Activated CD4-positive, alpha-beta T cell treated with anti-CD3 and anti-CD28 coated beads for 1 hour (primary cell): ENCODE measurements at places on chromosomes 1 and 21.

DNA sequence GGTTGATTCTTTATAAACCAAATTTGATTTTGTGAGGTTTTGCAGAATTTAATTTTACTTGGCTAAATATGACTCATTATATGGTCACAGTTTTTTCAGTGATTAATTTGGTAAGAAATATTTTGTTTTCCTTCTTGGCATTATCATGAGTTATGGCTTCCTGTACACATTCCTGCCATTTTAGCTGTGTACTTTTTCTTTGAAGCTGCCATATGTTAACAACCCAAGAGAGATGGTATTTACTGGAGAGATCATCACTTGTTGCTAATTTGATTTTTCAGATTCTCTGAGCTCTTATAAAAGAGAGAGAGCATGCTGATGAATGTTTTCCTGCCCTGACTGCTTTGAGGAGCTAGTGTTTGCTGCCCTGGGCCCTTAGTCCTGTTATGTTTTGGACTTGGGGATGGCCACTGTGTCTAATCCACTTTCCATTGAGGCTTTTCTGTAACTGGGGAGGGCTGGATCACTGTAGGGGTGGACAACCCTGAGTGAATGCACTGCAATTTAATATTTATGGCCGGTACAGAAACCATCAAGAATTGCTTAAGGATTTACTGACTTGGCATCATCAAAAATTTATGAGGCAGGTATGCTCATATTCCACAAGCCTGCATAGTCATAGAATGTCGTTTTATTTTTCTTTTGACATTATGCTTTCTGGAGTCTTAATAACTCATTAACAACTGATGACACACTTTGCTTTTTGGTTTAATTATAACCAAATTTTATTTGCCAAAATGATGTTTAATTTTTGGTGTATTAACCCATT lies 200.9 kb downstream of the DISC1 start:
- no peak for DNase-seq

DNA sequence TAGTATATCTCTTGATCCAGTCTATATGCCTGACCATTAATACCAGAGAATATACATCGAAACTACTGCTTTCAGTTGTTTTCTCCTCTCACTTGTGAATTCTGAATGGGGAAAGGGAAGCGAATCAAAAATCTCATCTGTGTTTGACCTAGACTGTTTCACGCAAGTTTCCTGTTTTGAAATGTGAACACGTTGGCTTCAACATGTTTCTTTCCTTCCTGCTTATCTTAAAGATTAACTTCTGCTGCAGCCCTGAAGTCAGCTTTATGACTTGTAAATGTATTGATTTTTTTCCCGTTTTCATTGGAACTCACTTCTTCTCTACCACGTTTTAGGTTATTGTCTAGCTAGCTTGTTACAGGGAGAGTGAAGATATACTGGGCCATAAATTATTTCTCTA lies 49.9 kb downstream of the SNX27 start:
- DNase-seq = no peak

DNA sequence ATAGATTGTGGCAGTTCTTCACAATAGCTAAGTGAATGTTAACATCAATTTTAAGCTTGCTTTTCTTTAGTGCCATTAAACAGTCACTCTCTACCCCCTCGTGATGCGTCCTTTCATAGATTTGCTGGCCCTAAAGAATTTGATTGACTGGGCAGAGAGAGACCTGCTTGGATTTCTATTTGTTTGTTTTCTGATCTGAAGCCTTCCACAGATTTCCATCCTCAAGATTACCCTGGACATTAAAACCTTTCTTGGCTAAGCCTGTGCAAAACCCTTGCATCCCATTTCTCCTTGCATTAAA lies 17.8 kb downstream of the C1orf21 start:
- no peak for DNase-seq

- DNase-seq = no peak
These were observed 6.1 kb downstream of the SRM start for GRCh38 chr1:11053758-11054137.

DNA sequence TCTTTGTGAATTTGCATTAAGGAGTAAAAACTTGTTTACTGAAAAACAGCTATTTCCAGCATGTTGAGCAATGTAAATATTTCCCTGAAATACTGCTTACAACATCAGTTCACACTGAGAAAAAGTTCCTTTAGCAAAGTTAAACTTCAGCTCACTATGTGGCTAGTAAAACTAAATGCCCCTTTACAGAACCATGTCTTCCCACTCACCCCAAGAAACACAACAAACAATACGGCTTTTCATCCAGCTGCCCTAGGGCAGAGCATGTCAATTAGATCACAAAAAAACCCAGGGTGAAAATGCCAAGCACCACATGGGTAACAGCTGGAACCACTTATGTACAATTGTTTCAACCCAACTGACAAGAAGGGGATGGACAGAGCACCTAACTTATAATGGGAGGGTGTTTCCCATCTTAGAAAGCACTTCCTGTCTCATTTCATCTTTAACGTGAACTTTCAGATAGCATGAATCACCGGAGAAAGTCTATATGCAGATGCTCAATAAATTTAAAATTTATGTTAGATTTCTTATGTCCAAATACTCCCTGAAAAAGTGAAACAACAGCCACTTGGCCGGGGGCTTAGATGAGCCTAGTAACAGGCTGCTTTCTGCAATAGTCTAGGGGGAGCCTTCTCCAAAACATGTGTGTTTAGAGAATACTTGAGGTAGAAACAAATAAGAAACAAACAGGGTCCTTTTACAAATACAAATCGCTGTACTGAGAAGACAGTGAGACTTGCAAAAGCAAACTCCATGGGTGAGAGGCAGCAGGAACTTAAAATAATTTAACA lies 6.6 kb downstream of the NID1 start:
- DNase-seq = no peak

GRCh38 chr1:167829868-167830267 lies 84.1 kb downstream of the ADCY10 start:
- no peak for DNase-seq

GRCh38 chr1:53412285-53413174 lies 46.7 kb upstream of the DMRTB1 start:
- no peak for DNase-seq

DNA sequence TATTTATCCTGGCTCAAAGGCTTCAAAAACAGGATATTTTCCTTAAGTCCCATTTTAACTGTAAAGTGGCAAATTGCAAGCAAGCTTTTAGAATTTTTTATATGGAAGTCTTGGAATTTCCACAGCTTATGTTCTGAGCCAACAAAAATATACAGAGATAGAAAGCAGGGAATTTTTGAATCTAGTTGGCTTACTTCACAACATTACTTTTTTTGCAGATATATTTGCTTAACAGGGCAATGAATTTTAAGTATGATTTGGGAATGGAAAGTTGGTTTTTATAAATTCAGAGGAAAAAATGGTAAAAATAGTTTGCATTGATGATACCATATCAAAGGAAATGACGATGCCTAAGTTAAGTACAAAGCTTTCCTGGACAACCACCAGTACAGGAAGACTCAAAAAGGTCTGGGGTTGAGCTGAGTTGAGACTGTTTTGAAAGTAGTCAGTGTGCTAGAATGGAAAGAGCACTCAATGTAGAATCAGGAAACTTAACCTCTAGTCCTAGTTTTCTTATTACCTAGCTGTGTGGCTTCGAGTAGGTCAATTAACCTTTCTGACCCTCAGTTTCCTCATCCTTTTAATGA lies 11.0 kb upstream of the VCAM1 start:
- no peak for DNase-seq

DNA sequence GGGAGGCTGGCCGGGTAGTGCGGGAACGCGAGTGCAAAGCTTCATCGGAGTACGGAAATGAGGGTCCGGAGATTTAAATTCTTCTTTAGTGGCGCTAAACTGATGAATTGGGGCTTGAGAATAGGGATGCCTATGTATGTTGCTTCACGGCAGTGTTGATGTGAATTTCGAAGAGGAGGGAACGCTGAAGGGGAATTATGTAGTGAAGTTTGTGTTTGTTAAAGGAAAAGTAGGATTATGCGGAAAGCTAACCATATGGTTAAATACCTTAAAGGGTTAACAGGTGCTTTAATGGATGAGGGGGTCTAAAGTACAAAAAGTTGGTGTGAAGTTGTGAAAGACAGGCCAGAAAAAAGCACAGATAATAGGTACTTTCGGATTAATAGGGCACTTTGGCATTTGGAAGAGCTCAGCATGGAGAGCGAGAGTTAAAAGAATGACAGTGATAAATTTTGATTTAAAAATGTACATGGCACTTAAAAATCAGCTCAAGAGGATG lies 1.4 kb downstream of the HS2ST1 start:
- no peak for DNase-seq

GRCh38 chr1:83802023-83802422 lies 196.9 kb downstream of the TTLL7 start:
- no peak for DNase-seq

DNA sequence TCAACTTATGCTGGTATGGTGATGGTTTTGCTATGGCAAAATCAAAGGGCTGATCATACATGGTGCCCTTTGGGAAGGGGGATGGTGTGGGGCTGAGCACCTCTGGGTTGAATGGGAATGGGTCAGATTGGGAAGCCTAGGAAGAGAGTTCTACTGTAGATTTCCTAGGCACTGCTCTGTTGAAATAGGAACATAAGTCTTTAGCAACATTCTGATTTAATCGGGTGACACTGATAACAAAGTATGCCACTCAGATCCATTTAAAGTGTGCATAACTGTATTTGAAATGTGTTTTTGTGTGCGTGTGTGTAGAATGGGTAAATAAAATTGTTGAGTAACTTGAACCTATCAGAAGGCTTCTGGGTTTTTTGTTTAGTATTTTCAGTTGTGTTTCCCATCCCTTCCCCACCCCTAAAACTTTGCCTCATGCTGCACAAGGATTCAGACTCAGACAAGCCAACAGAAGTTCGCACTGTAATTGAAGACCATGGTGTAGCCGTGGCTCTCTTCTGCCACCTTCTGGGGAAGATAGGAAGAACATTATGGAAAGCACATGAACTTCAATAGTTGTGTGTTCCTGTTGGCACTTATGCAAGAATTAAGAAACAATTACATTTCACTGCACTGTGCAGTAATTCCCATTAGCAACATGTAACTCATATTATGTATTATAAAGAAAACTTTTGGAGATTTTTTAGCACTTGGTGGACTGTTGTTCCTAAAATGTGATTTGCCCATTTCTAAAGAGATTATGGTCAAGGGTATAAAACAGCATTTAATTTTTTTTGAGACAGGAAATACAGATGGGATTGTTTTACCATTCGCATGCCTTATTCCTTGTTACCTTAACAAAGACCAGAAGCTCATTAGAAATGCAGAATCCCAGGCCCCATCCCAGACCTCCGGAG lies 10.9 kb upstream of the C4BPB start:
- DNase-seq = peak; percentile 39

GRCh38 chr1:57897581-57897980 lies 473.7 kb upstream of the DAB1 start:
- DNase-seq = no peak

DNA sequence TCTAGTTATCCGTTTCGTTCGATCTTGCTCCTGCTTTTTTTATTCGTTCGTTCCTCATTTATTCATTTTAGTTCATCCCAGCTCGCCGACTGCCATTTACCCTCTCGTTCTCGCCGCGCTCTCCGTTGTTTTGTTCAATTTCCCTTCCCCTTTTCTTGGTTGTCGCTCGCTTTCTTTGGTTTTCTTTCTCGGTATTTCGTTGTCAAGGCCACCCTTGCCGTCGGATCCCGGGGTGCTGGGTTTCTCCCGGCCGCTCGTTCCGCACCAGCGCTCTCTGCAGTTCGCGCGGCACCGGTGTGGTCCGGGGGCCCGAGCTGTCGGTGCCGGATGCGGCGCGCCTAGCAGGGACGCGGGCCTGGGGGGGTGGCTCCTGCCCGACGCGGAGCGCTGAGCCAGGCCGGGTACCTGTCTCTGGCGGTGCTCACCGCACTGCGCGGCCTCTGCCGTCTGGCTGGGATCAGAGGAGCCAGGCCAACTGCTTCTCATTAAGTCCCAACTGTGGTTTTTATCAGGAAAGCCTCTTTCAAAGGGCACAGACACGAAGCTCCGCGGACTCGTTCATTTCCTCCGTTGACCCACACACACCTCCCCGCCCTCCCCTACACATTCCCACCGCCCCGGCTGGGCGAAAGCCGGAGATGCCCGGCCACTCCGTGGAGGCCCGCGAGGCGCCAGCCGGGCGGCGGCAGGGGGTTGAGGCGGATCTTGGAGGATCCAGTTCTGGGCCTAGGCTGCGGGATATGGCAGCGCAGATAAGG lies 1.6 kb downstream of the ALX3 start:
- no peak for DNase-seq

GRCh38 chr1:234745844-234746797 lies 136.1 kb upstream of the IRF2BP2 start:
- no peak for DNase-seq

- no peak for DNase-seq
These were observed 1265.7 kb downstream of the NCAM2 start for GRCh38 chr21:22263890-22264289.

GRCh38 chr1:206769304-206769731 lies 1.3 kb upstream of the IL19 start:
- no peak for DNase-seq

- no peak for DNase-seq
These were observed 45.1 kb downstream of the PGBD5 start for GRCh38 chr1:230381049-230381467.
